Neural crest cell (in vitro differentiated cells): ENCODE measurements at places on chromosomes 7 and 10. TPM values are rescaled to one million over a fixed set of nuclear protein-coding genes. Genes with fewer than 3 reads are reported as not detected.

DGKB gene
- total RNA-seq: 0.72 and 0.98 TPM in 2 replicates

CALHM1 gene
- not detected in 2 replicates for total RNA-seq

INHBA gene
- total RNA-seq: 0.07 TPM in 1 of 2 replicates, not detected in the other

GRCh38 chr7:133784486-133785001 is 342.6 kb upstream of the LRGUK start:
- peaks cover 9% of the 10 kb centered on the region for H3K36me3 ChIP-seq
- H3K4me3 ChIP-seq: no peak overlapping the region
- no peak overlapping the region for H3K27ac ChIP-seq
- H3K4me1 ChIP-seq: peaks cover 7% of the 10 kb centered on the region
- no peaks in the 10 kb centered on the region for H3K27me3 ChIP-seq

LIPM gene
- not detected in 2 replicates for total RNA-seq

HOGA1 gene
- 0.23 and 0.36 TPM in 2 replicates for total RNA-seq

TEX36 gene
- total RNA-seq: not detected in 2 replicates

GRCh38 chr7:5694912-5695726 is 86.3 kb downstream of the RNF216 start:
- no peak overlapping the region for H3K4me3 ChIP-seq
- peaks cover 89% of the 10 kb centered on the region for H3K4me1 ChIP-seq
- H3K27me3 ChIP-seq: no peaks in the 10 kb centered on the region
- DNase-seq: no peak
- H3K27ac ChIP-seq: peak overlapping the region; percentile 48

GRCh38 chr7:10802526-10802925 is 171.1 kb upstream of the PHF14 start:
- H3K4me1 ChIP-seq: no peaks in the 10 kb centered on the region
- H3K4me3 ChIP-seq: no peak overlapping the region
- no peaks in the 10 kb centered on the region for H3K36me3 ChIP-seq
- H3K27ac ChIP-seq: no peak overlapping the region
- H3K27me3 ChIP-seq: no peaks in the 10 kb centered on the region

GPR141 gene
- 0.26 TPM in 1 of 2 replicates, not detected in the other for total RNA-seq

DNA sequence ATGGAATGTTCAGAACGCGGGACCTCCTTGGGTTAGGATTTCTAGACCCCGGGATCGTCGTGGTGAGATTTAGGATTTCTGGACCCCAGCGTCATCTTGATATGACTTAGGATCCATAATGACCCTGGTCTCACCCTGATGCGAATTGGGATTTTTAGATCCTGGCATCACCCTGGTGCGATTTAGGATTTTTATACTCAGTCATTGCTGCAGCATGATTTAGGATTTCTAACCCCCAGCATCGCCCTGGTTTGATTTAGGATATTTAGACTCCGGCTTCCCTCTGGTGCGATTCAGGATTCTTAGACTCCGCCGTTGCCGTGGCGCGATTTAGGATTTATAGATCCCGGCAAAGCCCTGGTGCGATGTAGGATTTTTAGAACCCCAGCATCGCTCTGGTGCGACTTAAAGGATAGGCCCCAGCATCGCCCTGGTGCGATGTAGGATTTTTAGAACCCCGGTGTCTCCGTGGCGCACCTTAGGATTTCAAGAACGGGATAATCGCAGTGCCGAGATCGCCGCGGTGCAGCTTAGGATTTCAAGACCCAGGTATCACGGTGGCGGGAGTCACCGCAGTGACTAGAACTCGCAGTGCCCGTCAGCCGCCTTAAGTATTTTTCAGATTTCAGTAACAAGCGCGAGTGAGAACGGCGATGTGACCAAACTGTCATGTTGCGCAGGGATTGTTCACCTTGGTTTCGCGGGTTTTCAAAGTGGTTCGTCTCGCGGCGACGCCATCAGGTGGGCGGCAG is 814 bp downstream of the MEST start:
- H3K4me1 ChIP-seq: peaks cover 57% of the 10 kb centered on the region
- H3K27me3 ChIP-seq: no peaks in the 10 kb centered on the region
- DNase-seq: no peak
- peak overlapping the region; percentile 93 for H3K4me3 ChIP-seq
- H3K27ac ChIP-seq: peak overlapping the region; percentile 83

- peaks cover 69% of the 10 kb centered on the region for H3K4me1 ChIP-seq
- H3K36me3 ChIP-seq: no peaks in the 10 kb centered on the region
- no peak overlapping the region for H3K4me3 ChIP-seq
- no peak for DNase-seq
- peaks cover 2% of the 10 kb centered on the region for H3K27me3 ChIP-seq
Measured at GRCh38 chr10:607545-608185, 81.8 kb downstream of the DIP2C start.

SUN1 gene
- 99.9 and 101 TPM in 2 replicates for total RNA-seq

- peaks cover 11% of the 10 kb centered on the region for H3K4me1 ChIP-seq
- DNase-seq: no peak
- no peak overlapping the region for H3K27ac ChIP-seq
- H3K36me3 ChIP-seq: peaks cover 4% of the 10 kb centered on the region
- no peaks in the 10 kb centered on the region for H3K27me3 ChIP-seq
Measured at GRCh38 chr7:147436718-147437117, 1153.8 kb upstream of the C7orf33 start.

MLLT10 gene
- 52.6 and 58.1 TPM in 2 replicates for total RNA-seq

DNA sequence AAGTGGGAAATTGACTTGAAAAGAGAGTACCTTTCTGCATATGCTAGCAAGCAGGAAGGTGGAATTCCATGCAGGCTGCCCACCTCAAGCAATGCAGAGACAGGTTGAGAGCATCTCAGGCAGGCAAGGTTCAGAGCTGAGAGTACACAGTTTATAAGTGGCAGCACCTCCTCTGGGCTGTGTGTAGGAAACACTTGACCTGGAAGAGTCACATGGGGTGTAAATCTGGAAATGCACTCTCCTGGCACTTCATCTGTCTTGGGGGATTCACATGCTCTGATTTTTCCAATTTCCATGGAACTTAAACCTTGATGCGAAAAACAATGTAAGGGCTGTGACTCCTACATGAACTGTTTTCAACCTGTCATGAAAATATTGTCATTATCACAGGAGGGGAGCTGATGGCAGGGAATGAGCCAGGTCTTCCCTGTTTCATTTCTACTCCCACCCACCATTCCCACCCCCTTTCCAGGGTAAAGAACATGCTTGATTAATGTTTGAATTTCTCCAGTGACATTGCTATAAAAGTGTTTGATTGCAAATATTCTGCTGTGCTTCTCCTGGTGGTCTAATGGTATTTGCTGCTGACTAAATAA is 328.3 kb downstream of the BICC1 start:
- H3K4me1 ChIP-seq: no peaks in the 10 kb centered on the region
- no peaks in the 10 kb centered on the region for H3K27me3 ChIP-seq
- H3K4me3 ChIP-seq: no peak overlapping the region
- H3K27ac ChIP-seq: no peak overlapping the region
- DNase-seq: no peak
- H3K36me3 ChIP-seq: no peaks in the 10 kb centered on the region

KCTD7 gene
- 16.8 and 20.2 TPM in 2 replicates for total RNA-seq

FKBP6 gene
- not detected in 2 replicates for total RNA-seq

- no peak overlapping the region for H3K4me3 ChIP-seq
- no peak for DNase-seq
- H3K27ac ChIP-seq: no peak overlapping the region
- peaks cover 36% of the 10 kb centered on the region for H3K4me1 ChIP-seq
- no peaks in the 10 kb centered on the region for H3K27me3 ChIP-seq
Measured at GRCh38 chr7:24503506-24503905, 69.7 kb upstream of the PALS2 start.

- DNase-seq: no peak
- H3K27me3 ChIP-seq: no peaks in the 10 kb centered on the region
- no peaks in the 10 kb centered on the region for H3K4me1 ChIP-seq
- no peak overlapping the region for H3K4me3 ChIP-seq
- no peak overlapping the region for H3K27ac ChIP-seq
Measured at GRCh38 chr10:88964869-88965415, 12.4 kb upstream of the ACTA2 start.

DNA sequence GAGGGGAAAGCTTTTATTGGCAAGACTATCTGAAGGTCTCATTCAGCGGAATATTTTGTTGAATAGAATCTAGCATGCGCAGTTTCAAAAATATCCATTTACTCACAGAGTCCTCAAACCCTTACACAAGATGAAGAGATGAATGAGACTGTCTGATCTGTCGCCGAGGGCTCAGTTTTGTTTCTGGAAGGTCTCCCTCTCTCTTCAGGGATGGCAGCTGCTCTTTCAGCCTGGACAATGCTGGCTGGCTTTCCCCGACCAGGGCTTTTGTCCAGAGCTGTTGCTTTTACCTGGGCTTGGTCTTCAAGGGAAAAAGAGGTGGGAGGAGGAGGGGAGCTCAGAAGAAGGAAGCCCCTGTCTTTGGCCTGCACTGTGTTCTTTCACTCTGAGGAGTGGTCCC is 81.9 kb upstream of the BTBD16 start:
- no peaks in the 10 kb centered on the region for H3K27me3 ChIP-seq
- no peak overlapping the region for H3K4me3 ChIP-seq
- H3K27ac ChIP-seq: peak overlapping the region; percentile 45
- H3K4me1 ChIP-seq: peaks cover 59% of the 10 kb centered on the region

DNA sequence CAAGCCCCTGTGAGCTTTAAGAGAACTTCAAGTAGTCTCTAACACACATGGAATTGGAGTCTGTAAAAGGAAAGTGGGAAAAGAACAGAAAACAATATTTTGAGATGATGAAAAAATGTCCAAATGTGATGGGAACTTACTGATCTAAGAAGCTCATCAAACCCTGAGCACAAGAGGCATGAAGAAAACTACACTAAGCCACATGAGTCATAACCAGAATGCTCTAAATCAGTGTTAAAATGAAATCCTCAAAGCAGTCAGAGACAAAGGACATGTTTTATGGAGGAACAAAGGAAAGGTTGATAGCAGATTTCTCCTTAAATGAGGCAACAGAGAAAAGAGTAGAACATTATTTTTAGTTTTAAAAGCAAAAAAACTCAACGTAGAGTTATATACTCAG is 37.2 kb downstream of the ZNF33A start:
- no peak overlapping the region for H3K27ac ChIP-seq
- peaks cover 74% of the 10 kb centered on the region for H3K36me3 ChIP-seq
- no peak for DNase-seq
- no peaks in the 10 kb centered on the region for H3K4me1 ChIP-seq
- H3K4me3 ChIP-seq: no peak overlapping the region

TRPV5 gene
- 0.07 TPM in 1 of 2 replicates, not detected in the other for total RNA-seq

RBP3 gene
- not detected in 2 replicates for total RNA-seq

DNA sequence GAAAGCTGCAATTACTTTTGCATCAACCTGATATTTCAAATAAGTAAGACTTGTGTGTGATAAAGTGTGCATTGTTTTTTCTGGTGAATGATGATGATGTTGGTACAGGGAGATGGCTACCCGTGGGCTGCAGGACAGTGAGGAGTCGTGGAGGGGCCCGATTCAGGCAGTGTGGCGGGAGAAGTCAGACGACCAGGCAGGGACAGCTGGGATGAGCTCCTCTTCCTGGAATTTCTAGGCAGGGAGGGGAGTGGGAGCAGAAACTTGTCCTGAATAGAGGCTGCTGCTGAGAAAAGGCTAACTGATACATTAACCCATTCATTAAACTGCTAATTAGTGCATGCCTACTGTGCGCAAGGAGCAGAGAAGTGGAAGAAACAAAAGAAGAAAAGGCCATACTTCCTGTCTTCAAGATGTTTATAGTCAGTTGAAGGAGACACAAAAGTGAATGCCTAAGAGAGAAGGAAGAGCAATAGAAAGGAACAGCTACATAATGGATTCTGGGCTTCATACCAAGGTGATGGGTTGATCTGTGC is 9.3 kb upstream of the GATAD1 start:
- peaks cover 7% of the 10 kb centered on the region for H3K27me3 ChIP-seq
- H3K36me3 ChIP-seq: no peaks in the 10 kb centered on the region
- no peak overlapping the region for H3K27ac ChIP-seq
- no peaks in the 10 kb centered on the region for H3K4me1 ChIP-seq

GRCh38 chr7:20393021-20393610 is 62.4 kb downstream of the ITGB8 start:
- DNase-seq: no peak
- H3K27me3 ChIP-seq: no peaks in the 10 kb centered on the region
- H3K36me3 ChIP-seq: peaks cover 23% of the 10 kb centered on the region
- H3K27ac ChIP-seq: no peak overlapping the region
- H3K4me1 ChIP-seq: no peaks in the 10 kb centered on the region

- H3K4me3 ChIP-seq: no peak overlapping the region
- peaks cover 8% of the 10 kb centered on the region for H3K36me3 ChIP-seq
- no peak for DNase-seq
Measured at GRCh38 chr10:72552857-72553256, 73.0 kb downstream of the MICU1 start.

- H3K36me3 ChIP-seq: peaks cover 20% of the 10 kb centered on the region
- H3K27me3 ChIP-seq: no peaks in the 10 kb centered on the region
- H3K27ac ChIP-seq: no peak overlapping the region
- no peaks in the 10 kb centered on the region for H3K4me1 ChIP-seq
Measured at GRCh38 chr10:72503241-72503640, 122.6 kb downstream of the MICU1 start.

DNA sequence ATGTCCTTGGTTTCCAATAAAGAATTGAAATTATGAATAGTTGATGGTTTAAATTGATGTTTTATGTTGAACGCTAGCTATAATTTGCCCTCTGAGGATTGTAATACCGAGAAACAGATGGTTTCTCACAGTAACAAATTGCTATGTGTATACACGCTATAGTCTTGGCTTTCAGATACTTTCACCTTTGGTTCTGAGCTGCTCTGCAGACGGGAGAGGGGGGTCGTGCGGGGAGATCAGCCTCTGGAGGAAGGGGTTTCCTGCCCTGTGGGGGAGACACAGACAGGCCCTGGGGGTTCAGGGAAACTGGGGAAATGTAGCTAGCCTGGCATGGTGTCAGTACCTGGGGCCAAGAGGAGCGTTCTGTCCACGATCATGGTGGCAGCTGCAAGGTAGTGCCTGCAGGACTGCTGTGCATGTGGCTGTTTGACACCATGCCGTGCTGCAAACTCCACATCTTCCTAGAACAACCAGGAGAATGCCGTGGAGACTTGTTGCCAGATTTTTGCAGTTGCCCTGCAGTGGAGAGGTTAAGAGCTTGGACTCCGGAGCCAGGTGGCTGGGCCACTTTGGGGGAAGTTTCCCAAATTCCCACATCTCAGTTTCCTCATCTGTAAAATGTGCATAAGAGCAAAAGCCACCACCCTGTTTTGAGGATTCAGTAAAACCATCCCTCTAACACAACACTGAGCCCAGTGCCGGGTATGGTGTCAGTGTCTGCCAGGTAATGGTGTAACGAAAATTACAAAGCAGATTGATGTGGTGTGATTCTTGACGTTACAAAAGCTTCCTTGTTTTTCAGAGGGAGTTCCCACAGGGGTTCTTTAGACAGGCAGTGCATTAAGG is 167.9 kb downstream of the CUX1 start:
- H3K27ac ChIP-seq: no peak overlapping the region
- peaks cover 25% of the 10 kb centered on the region for H3K4me1 ChIP-seq
- H3K36me3 ChIP-seq: peaks cover 3% of the 10 kb centered on the region
- no peaks in the 10 kb centered on the region for H3K27me3 ChIP-seq

ANKRD61 gene
- total RNA-seq: 0.70 and 0.80 TPM in 2 replicates

- no peak overlapping the region for H3K27ac ChIP-seq
- H3K36me3 ChIP-seq: peaks cover 20% of the 10 kb centered on the region
- no peak overlapping the region for H3K4me3 ChIP-seq
- no peak for DNase-seq
- no peaks in the 10 kb centered on the region for H3K27me3 ChIP-seq
Measured at GRCh38 chr7:157529768-157530560, 193.2 kb downstream of the DNAJB6 start.

PHKG1 gene
- total RNA-seq: 1.1 and 1.7 TPM in 2 replicates

ASAH2B gene
- 7.3 and 9.7 TPM in 2 replicates for total RNA-seq

- H3K36me3 ChIP-seq: peaks cover 2% of the 10 kb centered on the region
- H3K4me1 ChIP-seq: peaks cover 11% of the 10 kb centered on the region
- no peaks in the 10 kb centered on the region for H3K27me3 ChIP-seq
- H3K27ac ChIP-seq: no peak overlapping the region
Measured at GRCh38 chr10:110137142-110137545, 70.3 kb upstream of the MXI1 start.
